ENCODE measurements at places on chromosomes 2 and 18.
A peak's percentile ranks its signal among the peaks of the same experiment; 100 is the strongest.

GRCh38 chr2:231597014-231597611 lies 4.4 kb downstream of the TEX44 start:
- DNase-seq, result no peak

- no peak for DNase-seq
Measured at GRCh38 chr2:69580486-69580885, 63.1 kb downstream of the AAK1 start.

GRCh38 chr18:54263904-54264336 lies 5.4 kb upstream of the POLI start:
- DNase-seq, result no peak

DNA sequence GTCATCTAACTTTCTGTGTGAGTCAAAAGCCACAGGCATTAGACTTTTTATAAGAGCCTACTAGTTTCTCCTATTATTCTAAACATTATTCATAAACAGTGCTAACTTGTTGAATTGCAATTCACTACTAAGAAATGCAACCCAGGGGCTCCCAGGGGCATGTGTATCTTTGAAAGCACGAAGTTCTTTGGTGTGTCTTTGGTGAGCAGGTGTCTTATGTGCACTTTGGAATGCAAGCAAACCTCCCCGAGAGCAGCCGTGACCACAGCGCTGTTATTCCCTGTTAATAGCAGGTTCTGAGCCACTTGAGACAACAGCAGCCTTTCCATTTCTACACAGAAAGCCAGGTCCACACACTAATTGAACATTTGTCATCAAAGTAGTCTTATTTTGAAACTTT lies 123.5 kb downstream of the PRKRA start:
- no peak for DNase-seq

- DNase-seq, result no peak
Measured at GRCh38 chr2:24984912-24985311, 13.2 kb upstream of the DNAJC27 start.

DNA sequence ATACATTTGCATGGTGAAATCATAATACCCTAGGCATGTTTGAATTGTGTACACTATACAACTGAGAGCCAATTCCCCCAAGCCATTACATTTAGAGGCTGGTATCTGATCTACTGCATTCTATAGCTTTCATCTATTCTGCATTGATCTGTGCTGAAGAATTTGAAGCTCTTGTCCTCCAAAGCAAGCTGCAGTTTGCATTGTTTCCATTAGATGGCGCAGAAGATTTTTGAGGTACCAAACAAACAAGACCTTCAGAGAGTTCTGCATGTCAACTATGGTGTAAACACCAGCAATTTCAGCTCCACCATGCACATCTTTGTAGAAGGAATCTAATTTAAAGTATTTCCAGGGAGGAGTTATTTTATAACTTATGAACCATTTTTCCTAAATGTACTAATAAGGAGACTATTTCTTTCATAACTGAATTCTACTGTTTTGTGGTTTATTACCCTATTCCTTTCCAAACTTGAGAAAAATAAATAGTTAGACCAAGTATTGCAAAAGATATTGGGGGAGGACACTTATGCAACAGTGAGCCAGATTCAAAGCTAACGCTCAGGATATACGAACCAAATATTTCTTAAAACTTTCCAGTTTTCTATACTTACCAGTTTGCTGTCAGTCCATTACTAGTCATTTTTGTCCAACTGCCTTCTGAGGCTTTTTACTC lies 761.8 kb upstream of the ACVR2A start:
- DNase-seq, result peak; percentile 25

DNA sequence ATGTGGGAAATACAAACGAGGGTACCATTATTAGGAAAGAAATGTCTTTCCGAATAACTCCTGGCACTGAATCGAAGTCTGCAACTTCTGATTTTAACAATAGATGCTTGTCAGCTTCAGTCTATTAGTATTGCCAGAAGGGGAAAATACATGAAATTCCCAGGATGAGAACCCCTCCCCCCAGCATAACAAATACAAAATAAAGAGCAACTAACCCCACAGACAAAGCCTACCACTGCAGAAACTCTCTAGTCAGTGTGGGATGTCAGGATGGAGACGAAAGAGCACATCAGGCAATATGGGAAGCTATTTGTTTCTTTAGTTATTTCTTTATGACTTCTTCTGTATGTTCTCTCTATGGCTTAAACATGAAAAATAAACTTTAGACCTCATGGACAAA lies 365.0 kb upstream of the CDH2 start:
- DNase-seq, result no peak

GRCh38 chr2:122136056-122136455 lies 380.6 kb downstream of the TSN start:
- peak; percentile 11 for DNase-seq

DNA sequence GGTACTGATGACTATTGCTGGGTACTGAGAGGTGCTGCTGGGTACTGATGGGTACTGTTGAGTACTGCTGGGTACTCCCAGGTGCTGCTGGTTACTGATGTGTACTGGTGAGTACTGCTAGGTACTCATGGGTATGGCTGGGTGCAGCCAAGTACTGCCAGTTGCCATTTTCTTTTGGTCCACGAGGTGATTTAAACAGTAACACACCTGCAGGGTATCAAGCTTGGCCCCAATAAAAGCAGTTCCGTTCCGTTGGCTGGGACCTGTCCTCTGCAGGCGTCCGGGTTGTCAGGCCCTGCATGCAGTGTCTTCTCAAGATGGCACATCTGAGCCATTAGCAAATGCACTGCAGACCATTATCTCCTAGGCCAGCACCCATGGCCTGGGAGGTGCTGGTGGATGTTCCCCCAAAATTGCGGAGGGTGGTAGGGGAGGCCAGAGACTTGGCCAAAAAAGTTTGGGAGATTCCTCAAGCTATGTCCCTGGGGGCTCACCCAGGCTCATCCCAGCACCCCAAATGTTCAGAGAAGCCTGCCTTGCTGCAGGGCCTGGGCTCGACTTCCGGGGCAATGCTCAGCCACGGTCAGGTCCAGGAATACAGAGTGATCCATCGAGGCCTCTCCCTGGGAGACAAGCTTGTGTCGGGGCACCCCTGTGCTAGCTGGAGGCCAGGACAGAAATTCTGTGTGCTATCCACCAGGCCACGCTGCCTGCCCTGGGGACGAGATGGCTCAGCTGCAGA lies 165.2 kb downstream of the TWIST2 start:
- no peak for DNase-seq

GRCh38 chr18:3255611-3256165 lies 6.2 kb upstream of the MYL12B start:
- no peak for DNase-seq

DNA sequence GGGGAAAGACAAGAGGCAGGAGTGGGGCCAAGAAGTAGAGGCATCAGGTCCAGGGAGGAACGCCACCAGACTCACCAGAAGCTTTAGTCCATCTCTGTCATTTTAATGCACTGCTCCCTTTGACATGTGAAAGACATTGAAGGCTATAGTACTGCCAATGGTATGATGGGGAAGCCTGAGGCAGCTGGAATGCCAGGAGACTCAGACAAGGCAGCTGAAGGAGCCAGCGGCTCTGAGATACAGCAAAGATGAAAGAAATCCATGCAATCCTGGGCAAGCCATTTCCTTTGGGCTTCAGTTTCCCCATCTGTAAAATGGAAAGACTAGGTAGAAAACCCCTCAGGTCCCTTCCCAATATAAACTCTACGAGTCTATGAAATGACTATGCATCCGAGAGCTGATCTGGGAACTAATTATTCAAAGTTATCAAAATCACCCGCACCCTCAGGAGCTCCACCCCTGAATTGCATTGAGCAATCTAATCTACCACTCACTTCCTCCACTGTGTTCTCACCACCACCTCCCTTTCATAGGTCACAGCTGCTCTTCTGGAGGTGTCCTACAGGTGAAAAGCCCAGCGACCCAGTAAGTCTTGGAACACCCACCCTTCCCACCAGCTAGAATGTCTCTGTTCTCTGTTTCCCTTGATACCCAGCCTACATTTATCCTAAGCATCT lies 3.1 kb downstream of the CXCR2 start:
- no peak for DNase-seq

GRCh38 chr2:113886479-113887008 lies 3.3 kb upstream of the ACTR3 start:
- DNase-seq, result peak; percentile 75

DNA sequence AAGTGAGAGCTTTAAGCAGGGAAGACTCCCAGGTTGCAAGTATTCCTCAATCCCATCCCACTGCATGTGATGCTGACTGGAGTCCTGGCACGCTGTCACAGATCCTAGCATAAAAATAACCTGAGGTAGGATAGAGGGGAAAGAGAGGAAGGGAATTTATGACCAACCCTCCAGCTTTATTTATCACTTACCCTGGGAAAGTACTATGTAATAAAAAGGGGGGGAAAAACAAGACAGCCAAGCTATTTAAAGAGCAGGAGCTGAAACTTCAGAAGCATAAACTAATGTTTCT lies 122.2 kb downstream of the SLC8A1 start:
- no peak for DNase-seq

GRCh38 chr18:45621061-45621511 lies 5.8 kb downstream of the SLC14A2 start:
- DNase-seq, result peak; percentile 40

GRCh38 chr18:28068207-28068606 lies 108.7 kb downstream of the CDH2 start:
- DNase-seq, result no peak

GRCh38 chr2:186319105-186319504 lies 167.0 kb upstream of the ZC3H15 start:
- no peak for DNase-seq

- DNase-seq, result no peak
Measured at GRCh38 chr18:50231621-50232020, 34.7 kb downstream of the CFAP53 start.

DNA sequence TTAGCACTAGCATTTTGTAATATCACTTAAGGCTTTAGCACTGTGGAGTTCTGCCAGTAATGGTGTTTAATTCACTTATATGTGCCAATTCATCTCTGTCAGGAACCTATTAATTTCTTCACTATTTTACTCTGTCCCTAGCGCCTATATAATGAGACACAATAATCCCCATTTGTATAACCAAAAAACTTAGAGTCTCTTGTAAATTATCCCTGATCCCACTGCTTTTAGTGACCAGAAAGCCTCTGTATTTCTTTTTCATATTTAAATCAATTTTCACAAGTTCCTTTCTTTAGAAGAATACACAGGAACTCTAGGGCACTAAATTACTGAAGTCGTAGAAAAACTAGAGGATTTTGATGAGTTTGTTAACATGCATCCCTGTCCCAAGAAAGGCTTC lies 242.7 kb upstream of the NRP2 start:
- DNase-seq, result no peak

DNA sequence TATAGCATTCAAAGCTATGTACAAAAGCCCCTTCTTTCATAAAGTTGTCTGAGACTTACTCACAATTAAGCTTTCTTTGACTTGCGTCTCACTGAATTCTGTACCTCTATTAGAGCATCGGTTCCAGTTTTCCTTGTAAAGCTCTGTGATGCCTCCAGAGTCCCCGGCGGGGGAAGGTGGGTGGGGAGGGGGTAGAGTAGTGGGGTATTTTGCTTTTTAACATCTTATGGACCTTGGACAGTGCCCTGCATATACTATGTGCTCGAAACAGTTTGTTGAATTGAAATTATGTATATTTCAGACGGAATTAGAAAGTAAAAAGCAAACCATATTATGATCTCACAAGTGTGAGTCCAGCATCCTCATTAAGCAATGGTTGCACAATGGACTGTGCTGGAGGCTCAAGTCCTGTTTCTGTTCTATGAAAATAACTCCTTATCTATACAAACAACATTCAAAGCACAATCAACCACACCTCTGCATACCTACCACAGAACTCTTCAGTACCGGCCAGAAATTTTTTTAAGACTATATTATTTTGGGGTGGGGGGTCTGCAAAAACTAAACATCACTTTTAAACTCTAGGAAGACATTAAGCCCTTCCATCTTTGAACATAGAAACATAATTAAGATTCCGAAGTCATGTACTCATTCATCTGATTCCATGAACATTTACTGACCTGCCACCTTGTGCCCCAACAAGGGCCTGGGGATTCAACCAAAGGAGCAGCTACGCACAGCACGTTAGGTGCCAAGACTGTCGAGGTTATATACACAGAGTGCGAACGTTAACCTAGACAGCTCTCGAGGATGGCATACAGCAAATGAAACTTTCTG lies 908 bp downstream of the STAT1 start:
- no peak for DNase-seq

DNA sequence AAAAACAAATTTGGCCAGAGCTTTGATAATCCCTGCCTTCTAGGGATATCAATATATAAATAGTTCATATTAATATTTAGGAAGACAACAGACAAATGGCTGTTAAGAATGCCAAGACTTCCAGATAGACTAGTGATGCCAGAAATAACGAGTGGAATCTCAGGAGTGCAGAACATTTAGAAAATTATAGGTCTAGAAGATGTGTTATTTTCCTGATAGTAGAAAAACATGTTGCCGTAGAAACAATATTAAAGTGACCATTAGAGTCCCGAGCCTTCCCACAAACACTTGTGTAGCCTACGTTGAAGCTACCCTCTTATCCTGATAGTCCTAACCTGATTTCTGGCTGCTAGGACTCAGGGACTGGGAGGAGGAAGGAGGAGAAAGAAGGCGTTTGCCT lies 54.3 kb upstream of the ITGA6 start:
- no peak for DNase-seq

DNA sequence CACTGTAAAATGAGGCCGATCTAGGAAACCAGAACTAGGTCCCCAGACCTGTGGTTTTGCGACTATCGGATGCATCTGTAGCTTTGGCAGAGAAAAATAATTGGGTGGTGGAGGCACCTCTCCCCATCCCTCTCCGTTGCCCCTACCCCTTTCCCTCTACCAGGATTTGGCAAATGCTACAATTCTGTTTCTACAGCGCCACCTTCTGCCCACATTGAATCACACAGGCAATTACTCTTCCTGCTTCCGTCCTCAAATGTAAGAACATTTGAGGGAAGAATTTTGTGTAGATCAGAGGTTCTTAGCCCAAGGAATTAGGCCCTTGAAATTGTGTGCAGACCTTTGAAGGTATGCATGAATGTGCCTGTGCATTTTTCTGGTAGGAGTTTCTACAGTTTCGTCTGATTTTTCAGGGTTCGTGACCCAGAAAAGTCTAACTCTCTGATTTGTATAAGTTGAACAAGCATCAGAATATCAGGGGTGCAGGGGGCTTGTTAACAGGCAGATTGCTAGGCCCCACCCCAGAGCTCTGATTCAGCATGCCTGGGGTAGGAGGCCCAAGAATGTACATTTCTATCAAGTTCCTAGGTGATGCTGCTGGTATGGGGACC lies 11.2 kb downstream of the ATP6V1B1 start:
- no peak for DNase-seq

GRCh38 chr2:210633699-210634098 lies 77.3 kb downstream of the CPS1 start:
- DNase-seq, result no peak

- DNase-seq, result no peak
Measured at GRCh38 chr2:88818381-88818780, 126.9 kb downstream of the RPIA start.

DNA sequence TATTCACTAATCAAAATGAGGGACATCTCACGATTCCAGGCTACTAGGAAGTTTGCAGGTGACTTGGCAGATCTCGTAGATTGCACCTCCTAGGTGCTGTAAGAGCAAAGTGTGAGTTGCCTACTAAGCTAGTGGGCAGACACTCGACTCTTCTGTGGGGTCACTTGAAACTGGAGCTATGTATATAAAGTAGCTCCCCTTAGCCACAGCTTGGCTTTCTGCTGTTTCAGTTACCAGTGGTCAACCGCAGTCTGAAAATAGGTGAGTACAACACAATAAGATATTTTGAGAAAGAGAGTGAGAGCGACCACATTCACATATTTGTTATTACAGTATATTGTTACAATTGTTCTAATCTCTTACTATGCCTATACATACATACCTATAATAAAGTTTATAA lies 23.3 kb downstream of the CTAGE1 start:
- no peak for DNase-seq

All from GM18507 (cell line).